ENCODE measurements at places on chromosomes 16 and 17.

DNA sequence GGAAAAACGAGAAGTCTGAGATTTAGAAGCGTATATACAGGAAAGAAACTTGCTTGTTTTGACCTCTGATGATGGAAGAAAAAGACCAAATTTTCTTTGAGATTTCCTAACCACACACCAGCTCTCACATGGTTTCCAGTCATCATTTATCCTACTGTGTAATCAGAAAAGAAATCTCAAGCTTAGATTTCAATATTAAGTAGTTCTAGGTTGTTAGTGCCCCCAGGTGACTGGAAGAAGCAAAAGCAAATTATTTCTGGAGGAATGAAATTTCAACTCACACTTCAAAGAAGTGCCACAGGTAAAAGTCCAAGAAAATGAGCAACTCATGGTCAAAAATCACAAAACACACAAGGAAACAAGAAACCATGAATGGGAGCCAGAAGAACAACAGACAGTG lies 51.8 kb upstream of the KDM6B start:
- DNase-seq = no peak

DNA sequence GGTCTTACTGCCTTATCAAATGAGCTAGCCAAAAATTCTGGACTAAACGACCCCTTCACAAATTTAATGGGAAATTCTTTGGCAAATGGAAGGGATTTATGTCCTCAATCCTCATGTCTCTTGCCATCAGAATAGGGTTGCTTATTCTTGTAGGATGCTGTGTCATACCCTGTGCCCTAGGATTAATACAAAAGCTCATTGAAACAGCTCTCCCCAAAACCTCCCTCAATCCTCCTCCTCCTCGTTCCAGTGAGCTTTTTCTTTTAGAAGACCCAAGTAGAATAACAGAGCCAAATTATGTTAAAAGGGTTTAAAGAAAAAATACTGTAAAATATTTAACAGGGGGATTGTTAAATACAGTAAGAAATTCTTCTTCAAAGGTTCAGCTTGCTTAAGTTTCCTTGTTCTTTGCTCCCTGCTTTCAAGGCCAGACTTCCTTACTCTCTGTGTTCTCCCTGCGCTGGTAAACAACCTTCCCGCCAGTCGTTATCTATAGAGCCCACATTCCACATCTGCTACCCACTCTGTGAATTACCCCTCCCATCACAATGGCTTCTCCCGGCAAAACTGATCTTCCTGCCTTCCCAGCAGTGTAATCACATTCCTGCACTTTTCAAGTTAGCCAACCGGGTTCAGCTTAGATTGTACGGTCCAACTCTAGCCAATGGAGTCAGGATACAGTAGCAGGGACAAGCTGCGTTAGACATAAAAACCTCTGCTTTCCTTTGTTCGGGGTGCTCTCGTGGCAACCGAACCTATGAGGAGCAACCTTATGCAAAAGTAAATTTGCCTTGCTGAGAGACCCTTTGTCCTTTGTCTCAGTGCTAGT lies 9.7 kb downstream of the HPR start:
- DNase-seq = no peak

- DNase-seq = no peak
Observed at GRCh38 chr17:16463358-16464302, 28.4 kb downstream of the LRRC75A start.

DNA sequence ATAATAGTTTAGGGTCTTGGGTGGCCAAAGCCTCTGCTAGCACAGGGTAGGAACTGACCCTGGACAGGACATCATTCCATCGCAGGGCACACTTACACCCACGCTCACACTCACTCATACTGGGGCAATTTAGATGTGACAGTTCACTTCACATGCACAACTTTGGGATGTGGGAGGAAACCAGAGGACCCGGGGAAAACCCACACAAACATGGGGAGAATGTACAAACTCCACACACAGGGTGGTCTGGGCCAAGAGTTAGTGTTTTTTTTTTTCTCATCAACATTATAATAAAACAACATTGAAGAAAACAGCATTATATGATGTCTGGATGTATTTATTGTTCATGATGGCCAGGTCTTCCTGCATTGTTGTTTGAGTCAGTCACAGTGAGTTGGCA lies 93.6 kb downstream of the CDH13 start:
- no peak for DNase-seq

GRCh38 chr16:68041783-68042182 lies 18.7 kb downstream of the DUS2 start:
- DNase-seq = no peak

DNA sequence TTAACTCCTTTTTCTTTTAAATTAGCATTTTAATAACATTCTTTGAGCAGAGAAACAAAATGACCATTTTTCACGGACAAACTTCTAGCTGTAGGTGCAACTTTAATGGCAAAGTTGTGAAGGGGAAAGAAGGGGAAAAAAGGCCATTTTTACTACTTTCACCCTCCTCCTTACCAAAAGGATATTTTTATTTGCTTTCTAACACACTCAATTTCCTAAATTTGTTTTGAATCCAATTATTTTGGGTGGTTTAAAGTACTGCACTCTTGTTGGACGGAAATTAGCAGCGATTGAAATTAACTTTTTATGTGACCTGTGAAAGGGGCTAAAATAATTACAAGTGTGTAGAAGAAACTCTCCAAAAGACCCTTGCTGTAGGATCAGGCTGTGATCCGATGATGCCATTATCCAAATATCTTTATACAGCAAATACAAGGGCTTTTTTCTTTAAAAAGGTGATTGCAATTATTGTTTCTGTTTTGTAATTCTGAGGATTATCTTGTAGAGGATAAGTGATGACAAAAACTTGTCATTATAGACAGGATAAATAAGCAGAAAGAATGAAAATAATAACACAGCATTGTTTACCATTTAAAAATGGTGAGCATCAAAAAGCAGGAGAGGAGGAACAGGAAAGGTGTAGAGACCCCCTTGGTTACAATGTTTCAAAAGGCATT lies 42.4 kb downstream of the SNX11 start:
- no peak for DNase-seq

- no peak for DNase-seq
Observed at GRCh38 chr16:48054881-48055601, 100.8 kb downstream of the ABCC12 start.

DNA sequence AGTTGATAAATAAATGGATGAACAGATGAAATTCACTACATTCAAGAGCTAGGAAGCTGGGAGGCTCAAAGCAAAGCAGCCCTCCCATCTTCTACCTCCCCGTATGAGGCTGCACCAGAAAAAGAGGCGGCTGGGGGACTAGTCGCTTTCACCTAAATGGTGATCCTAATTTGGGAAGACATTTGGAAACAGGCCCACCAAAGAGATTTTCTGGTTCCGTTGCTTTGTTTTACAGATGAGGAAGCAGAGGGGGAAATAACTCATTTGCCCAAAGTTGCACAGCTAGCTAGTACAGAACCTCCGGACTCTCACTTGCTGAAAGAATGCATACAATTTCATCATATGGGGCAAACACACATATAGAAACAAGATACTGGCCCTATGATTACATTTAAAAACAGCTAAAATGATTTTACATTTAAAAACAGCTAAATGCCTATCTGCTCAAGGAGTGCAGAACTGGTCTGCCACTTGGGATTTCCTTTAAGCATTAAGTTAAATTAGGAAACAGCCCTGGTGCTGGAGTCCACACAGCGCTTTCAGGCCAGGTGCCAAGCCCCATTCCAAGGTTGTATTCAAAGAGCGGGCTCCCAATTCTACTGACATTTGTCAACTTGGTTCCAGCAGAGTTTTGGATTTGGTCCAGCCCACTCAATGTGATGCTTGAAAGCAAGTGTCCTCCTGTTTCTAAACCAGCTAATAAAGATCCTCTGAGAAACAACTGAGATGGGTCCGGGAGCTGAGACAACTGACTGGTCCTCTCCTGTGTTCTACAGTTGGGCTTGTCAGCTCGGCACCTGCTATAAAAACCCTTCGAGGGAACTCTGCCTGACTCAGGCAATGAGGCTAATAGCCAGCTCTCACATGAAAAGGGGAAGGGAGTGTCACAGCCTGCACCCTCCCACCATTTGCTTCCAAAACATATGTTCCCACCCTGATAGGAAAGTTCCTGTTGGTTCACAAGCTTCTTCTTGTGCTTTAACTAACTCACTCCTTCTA lies 11.7 kb downstream of the ERN1 start:
- no peak for DNase-seq

GRCh38 chr17:602436-602835 lies 112.2 kb downstream of the VPS53 start:
- no peak for DNase-seq

All from activated CD8-positive, alpha-beta memory T cell treated with anti-CD3 and anti-CD28 coated beads for 48 hours (primary cell).